ENCODE measurements at places on chromosomes 7 and 10. TPM values are rescaled to one million over a fixed set of nuclear protein-coding genes. Genes with fewer than 3 reads are reported as not detected.

Gene PRSS2
- total RNA-seq: 2.5 TPM

Gene PNLIPRP3
- total RNA-seq: not detected

Gene INSYN2A
- 0.21 TPM for total RNA-seq

Gene APBB1IP
- total RNA-seq: 8.4 TPM

Gene IFIT5
- total RNA-seq: 25.3 TPM

Gene TMEM72
- total RNA-seq: 0.21 TPM

Gene HMX2
- not detected for total RNA-seq

Gene TMEM196
- total RNA-seq: not detected

Gene ST8SIA6
- 1.9 TPM for total RNA-seq

GRCh38 chr10:22554461-22555182 lies 159.8 kb downstream of the PIP4K2A start:
- DNase-seq: peak; percentile 46

GRCh38 chr10:1698185-1698584 lies 39.1 kb downstream of the ADARB2 start:
- no peak for DNase-seq

DNA sequence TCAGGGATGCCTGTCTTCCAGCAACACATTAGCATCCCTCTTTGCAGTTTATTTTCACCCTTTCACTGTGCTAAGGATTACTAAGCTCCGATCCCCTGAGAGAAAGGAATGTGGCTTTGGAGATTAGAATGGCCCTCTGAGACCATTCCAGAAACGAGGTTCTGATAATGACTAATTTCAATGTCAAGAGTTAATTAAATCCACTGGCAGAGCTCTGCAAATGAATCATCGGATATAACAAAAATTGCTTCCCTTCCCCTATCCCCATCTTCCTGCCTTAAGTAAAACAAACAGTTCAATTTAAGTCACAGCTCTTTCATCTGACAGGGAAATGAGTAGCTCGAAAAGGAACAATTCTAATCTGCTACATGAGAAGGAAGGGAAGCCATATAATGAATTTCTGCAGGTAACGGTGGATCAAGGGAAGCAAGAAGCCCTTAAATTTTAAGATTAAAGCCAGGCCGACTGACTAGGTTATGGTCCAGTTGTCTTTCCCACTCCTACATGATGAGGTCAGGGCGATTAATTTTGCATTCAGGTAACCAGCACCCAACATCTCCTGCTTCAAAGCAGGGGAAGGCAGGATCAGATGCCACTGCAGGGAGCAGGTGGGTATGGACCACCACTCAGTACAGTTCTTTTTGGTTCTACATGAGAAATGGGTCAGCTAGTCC lies 50.5 kb downstream of the MALSU1 start:
- no peak for DNase-seq

- no peak for DNase-seq
Observed at GRCh38 chr10:31926765-31927564, 1.7 kb downstream of the ARHGAP12 start.

DNA sequence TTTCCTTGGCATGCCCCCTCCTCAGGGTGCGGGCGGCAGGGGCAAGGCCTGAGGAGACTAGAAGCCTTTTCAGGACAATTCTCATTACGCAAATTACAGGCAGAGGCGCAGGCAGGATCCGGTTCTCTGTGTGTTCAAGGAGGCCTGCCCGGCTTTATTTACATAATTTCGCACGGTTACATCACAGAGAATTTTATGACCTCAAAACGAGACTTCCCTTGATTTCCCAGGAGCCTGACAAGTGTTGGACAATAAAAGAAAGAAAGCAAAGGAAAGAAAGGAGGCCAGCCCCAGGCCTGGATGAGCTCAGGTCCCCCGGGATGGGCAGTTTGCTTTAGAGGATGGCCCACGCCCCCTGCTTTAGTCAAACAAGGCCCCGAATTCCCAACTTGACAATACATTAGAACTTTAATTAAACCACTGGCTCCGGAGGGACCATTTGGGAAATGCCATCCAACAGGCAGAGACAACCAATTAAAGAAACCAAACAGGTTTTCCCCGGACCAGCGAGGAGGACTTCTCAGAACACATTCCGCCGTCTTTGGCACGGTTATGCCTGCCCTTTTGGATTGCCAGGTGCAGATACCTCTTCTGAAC lies 2.9 kb downstream of the MNX1 start:
- DNase-seq: no peak

DNA sequence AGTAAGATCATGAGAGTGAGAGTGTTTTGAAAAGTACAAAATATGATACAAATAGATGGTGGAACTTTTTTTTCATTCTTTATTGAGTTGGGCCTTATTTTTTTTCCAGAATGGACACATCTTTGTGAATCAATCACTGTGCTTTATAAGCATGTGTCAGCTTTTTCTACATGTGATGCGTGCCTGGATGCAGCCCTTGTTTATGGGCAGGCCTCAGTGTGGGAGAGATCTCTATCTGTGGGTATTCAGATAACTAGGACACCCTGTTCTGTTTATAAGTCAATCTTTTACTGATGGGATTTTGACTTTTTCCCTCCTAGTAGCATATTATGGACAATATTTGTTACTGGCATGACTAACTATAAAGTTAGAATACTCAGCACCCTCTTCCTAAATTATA lies 42.9 kb upstream of the IKZF1 start:
- no peak for DNase-seq

DNA sequence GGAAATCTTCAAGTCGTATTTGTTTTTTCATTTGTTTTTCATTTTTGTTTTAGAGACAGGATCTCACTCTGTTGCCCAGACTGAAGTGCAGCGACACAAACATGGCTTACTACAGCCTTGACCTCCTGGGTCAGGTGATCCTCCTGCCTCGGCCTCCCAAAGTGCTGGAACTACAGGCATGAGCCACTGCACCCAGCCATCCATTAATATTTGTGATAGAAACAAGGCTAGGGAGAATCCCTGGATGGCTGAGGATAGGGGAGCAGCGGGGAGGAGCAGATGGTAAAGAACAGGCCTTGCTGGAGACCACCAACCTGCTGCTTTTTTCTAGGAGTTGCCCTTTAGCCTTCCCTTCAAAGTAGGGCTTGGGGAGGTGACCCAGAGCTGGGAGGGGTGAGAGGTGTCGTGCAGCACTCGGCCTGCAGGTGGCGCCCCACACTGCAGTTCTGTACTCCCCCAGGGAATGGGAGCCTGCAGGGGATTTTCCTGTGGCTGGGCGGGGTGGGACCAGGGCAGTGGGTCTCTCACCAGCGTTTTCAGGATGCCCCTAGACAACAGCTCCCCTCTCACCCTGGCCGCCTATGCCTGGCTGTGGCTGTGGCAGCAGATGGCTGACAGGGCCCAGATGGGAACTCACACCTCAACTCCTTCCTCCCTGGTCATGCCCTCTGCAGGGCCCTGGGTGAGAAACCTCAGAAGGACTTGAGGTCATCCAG lies 12.6 kb upstream of the CDH23 start:
- peak; percentile 51 for DNase-seq

DNA sequence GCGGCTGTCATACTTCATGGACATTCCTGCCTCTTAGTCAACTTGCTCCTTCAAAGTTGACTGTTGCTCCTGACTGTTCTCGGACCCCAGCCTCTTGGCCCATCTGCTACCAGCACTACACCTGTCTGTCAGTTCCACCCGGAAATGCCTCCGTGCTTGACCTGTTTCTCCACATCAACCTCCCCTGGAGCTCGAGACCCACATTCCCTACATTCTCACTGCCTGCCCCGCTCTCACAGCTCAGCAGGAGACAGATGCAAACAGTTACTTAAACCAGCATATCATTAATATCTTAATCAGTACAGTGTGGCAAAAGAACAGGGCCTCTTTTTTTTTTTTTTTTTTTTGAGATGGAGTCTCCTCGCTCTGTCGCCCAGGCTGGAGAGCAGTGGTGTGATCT lies 174.3 kb downstream of the NRP1 start:
- no peak for DNase-seq

GRCh38 chr10:21329995-21330627 lies 195.4 kb downstream of the SKIDA1 start:
- DNase-seq: no peak

GRCh38 chr7:65509368-65510186 lies 135.9 kb downstream of the ZNF92 start:
- no peak for DNase-seq

GRCh38 chr7:5636914-5637313 lies 144.5 kb downstream of the RNF216 start:
- DNase-seq: peak; percentile 38

DNA sequence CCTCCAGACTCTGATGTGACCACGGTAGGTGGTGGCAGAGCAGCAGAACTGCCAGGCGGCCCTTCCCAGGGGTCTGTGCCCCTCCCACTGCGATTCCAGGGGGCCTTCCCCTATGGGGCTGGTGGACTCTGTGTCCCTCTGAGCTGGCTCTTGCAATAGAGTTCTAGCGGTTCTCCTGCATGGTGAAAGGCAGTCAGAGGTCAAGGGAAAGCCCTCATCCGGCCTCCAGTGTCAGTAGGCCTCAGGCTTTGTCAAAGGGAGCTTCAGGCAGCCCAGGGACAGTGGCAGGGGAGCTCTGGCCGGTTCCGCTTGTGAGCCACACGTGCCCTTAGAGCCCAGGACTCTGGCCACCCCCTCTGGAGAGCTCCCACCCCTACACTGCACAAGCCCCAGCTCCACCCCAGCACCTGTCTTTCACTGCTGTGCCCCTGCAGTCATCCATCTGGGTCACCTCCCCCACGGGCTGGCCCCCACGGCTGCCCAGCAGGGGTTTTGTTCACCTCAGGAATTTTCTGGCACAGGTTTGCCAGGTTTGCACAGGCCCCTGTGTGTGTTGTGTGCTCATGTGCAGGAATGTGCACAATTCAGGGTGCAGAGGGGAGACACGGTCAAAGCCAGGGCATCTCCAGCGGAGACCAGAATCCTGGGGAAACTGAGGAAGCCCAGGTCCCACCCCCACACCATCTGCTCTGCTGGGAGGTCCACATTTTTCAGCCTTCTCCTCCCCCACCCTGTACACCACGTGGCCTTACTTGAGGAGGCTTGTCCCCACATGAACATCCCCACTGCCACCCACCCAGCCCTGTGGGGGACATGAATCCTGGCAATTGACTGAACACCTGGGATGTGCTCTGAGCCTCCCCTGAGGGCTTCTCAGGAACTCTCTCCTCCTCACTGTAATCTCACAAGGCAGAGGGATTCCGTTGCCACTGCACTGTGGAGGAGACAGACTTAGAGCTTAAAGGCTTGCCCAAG lies 23.8 kb downstream of the C10orf105 start:
- DNase-seq: no peak

- no peak for DNase-seq
Observed at GRCh38 chr7:23490357-23491135, 20.3 kb upstream of the IGF2BP3 start.

- no peak for DNase-seq
Observed at GRCh38 chr7:43872406-43873110, 3.2 kb upstream of the MRPS24 start.

DNA sequence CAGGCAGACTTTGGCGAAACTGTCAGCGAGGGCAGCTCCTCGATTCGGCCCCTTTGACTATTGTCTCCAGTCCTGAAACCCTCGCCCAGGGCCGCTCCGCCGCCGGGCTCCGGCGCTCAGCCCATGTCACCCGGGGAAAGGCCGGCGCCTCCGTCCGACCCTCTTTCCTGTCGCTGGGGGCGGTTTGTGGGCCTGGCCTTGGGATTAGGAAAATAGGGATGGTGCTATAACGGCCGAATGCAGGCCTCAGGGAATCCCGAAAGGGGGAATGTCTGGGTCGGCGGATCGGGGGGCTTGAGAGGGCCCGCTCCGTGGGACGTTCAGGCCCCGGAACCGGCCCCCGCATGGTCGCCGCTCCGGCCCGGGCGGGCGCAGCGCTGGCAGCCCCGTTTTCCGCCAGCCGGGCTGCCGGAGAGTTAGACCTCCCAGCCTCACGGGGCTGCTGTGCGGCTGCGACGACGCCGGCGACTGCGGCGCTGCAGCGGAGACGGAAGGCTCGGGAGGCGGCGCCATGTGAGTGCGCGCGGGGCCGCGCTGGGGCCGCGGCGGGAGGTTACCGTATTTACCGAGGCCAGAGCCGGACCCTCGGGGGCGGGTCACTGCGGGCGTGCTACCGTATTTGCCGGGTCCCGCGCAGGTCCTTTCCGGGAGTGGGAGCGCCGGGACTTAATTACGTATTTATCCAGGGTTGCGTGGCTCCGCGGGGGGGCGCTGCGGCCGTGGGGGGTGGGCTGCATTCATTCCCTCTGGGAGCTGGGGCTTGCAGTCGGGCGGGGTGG lies 25.9 kb downstream of the ZNF775 start:
- peak; percentile 78 for DNase-seq

- peak; percentile 43 for DNase-seq
Observed at GRCh38 chr7:76507723-76508406, 2.5 kb upstream of the UPK3B start.

- no peak for DNase-seq
Observed at GRCh38 chr10:71659111-71659634, 60.4 kb downstream of the C10orf105 start.

GRCh38 chr7:45973725-45974532 lies 52.9 kb upstream of the IGFBP3 start:
- no peak for DNase-seq

GRCh38 chr10:22335173-22335933 lies 9.9 kb upstream of the SPAG6 start:
- no peak for DNase-seq

- DNase-seq: no peak
Observed at GRCh38 chr7:50721160-50721559, 61.5 kb downstream of the GRB10 start.

DNA sequence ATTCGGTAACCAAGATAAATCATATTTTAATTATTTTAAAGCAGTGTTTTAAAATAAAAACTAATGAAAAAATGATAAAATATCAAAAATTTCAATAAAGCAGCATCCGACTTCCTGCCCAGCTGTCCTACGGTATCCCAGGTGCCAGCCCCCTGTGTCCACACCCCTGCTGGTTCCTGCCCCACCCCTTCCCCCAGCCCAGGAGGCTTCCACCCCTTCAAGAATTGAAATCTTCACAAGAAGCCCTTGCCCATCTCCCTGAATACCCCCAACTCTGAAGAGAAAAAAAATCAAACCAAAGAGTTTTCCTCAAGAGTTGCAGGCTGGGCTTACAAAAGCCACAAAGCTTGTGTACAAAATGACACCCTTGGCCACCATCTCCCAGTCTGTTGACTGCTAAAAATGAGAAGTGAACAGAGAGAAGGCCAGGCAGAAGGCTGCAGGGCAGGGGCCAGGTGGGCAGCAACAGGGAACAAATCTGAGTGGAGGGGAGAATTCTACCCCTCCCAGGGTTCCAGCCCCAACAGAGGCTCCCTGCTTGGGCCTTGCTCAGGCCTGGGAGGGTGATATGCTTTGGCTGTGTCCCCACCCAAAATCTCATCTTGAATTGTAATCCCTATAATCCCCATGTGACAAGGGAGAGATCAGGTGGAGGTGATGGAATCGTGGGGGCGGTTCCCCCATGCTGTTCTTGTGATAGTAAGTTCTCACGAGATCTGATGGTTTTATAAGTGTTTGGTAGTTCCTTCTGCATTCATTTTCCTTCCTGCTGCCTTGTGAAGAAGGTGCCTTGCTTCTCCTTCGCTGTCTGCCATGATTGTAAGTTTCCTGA lies 14.5 kb downstream of the GPRIN2 start:
- no peak for DNase-seq

DNA sequence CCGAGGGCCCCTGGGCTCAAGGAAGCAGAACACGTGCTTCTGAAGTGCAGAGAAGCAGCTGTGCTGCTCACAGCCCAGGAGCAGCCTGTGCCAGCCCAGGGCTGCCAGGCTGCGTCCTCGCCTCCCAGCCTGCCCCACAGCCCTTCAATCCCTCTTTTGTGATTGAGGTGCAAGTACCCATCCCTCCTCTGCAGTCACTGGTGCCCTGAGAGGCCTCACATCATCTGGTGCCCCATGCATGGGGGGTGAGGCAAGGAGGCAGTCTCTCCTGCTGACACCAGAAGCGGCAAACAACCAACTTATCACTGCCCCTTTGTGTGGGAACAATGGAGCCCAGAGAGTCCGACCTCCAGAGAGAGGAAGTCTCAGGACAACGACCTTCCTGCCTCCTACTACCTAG lies 49.8 kb upstream of the FGFR2 start:
- DNase-seq: no peak

- DNase-seq: no peak
Observed at GRCh38 chr7:29237489-29237888, 42.9 kb downstream of the CHN2 start.
